Activated T-cell treated with anti-CD3 and anti-CD28 coated beads, Interleukin-2, amount 50 U/mL, for 72 hours (primary cell): ENCODE measurements at places on chromosomes 4 and X. TPM values are rescaled to one million over a fixed set of nuclear protein-coding genes. Genes with fewer than 3 reads are reported as not detected.

The PAGE4 gene
- not detected for total RNA-seq

DNA sequence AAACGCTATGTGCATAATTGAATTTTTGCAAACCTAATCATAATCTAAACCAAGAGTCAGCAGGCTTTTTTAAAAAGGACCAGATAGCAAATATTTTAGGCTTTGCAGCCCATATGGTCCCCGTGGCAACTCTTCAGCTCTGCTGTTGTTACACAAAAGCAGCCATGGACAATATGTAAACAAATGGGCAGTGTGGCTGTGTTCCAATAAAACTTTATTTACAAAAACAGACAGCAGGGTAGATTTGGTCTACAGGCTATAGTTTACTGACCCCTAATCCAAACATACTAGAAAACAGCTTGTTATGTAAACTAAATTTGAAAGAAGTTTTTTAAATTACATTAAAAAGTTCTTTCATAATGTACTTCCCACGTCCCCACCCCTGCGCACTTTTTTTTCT lies 53.1 kb downstream of the FUNDC1 start:
- peaks cover 56% of the 10 kb centered on the region for H3K27me3 ChIP-seq
- no peak overlapping the region for H3K4me3 ChIP-seq
- no peak overlapping the region for H3K27ac ChIP-seq
- H3K36me3 ChIP-seq, result no peaks in the 10 kb centered on the region

DNA sequence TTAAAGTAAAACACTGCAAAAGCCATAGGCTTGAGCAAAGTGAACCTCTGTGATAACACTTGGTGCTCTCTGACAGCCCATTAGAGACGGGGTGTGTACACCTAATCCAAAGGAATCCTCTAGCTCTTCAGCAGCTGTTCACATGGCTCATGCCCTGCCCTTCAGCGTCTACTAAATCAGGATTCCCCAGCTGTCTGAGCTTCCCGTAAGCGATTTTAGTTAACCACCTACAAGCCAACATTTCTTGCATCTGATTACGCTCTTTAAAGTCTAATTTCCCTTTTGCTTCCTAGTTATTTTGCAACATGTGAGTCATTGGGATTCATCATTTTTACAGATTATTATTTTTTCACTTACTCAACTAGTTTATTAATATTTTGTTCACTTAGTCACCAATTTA lies 6.5 kb downstream of the DMD start:
- H3K36me3 ChIP-seq, result no peaks in the 10 kb centered on the region
- no peaks in the 10 kb centered on the region for H3K4me1 ChIP-seq
- DNase-seq, result no peak
- peaks cover 5% of the 10 kb centered on the region for H3K27me3 ChIP-seq

The SEC24B gene
- total RNA-seq, result 25.8 TPM

GRCh38 chrX:10393899-10394298 lies 226.5 kb downstream of the MID1 start:
- no peaks in the 10 kb centered on the region for H3K36me3 ChIP-seq
- no peak for DNase-seq
- H3K4me3 ChIP-seq, result no peak overlapping the region

GRCh38 chrX:6067600-6067999 lies 161.1 kb downstream of the NLGN4X start:
- DNase-seq, result no peak
- no peaks in the 10 kb centered on the region for H3K4me1 ChIP-seq
- no peak overlapping the region for H3K27ac ChIP-seq
- no peak overlapping the region for H3K4me3 ChIP-seq
- no peaks in the 10 kb centered on the region for H3K27me3 ChIP-seq

DNA sequence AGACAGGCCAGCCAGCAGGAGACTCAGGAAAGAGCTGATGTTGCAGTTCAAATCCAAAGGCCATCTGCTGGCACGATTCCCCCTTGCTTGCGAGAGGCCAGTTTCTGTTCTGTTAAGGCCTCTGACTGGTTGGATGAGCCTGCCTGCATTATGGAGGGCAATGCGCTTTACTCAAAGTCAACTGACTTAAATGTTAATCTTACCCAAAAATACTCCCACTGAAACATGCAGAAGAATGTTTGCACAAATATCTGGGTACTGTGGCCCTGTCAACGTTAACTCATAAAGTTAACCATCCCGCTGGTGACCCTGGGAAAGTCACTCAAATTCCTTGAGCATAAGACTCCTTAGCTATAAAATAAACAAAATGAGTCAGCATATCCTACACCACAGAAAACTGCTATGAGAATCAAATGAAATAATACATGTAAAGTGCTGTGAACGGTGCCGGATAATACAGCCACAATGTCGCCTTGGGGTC lies 326.4 kb downstream of the EVC2 start:
- H3K27ac ChIP-seq, result no peak overlapping the region
- H3K4me1 ChIP-seq, result no peaks in the 10 kb centered on the region
- DNase-seq, result no peak
- no peaks in the 10 kb centered on the region for H3K27me3 ChIP-seq
- H3K36me3 ChIP-seq, result peaks cover 1% of the 10 kb centered on the region

DNA sequence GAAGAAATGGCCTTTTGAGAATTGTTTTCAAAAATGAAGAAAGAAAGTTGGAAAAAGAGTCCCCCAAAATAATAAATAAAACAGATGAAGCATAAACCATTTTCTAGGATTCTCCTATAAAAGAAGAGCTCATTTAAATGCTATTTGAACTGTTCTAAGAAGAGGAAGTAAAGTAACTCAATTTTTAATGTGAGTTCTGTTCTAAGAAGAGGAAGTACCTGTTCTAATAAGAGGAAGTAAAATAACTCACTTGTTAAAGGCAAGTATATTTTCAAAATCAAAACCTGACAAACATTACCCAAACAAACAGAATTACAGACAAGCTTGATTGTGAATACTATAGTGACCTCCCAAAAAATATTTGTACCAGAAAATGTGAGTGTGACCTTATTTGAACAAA lies 1326.3 kb downstream of the C4orf33 start:
- no peaks in the 10 kb centered on the region for H3K36me3 ChIP-seq
- no peaks in the 10 kb centered on the region for H3K27me3 ChIP-seq
- no peaks in the 10 kb centered on the region for H3K4me1 ChIP-seq
- DNase-seq, result no peak

- H3K27ac ChIP-seq, result no peak overlapping the region
- DNase-seq, result no peak
- H3K27me3 ChIP-seq, result peaks cover 5% of the 10 kb centered on the region
- H3K4me3 ChIP-seq, result no peak overlapping the region
- no peaks in the 10 kb centered on the region for H3K36me3 ChIP-seq
Measured at GRCh38 chr4:8047837-8048678, 108.4 kb upstream of the AFAP1 start.
